HS-27A (cell line): ENCODE measurements at places on chromosomes 1 and 21.
A peak's percentile ranks its signal among the peaks of the same experiment; 100 is the strongest.

- DNase-seq = no peak
Observed at GRCh38 chr21:45302082-45303061, 14.7 kb upstream of the POFUT2 start.

DNA sequence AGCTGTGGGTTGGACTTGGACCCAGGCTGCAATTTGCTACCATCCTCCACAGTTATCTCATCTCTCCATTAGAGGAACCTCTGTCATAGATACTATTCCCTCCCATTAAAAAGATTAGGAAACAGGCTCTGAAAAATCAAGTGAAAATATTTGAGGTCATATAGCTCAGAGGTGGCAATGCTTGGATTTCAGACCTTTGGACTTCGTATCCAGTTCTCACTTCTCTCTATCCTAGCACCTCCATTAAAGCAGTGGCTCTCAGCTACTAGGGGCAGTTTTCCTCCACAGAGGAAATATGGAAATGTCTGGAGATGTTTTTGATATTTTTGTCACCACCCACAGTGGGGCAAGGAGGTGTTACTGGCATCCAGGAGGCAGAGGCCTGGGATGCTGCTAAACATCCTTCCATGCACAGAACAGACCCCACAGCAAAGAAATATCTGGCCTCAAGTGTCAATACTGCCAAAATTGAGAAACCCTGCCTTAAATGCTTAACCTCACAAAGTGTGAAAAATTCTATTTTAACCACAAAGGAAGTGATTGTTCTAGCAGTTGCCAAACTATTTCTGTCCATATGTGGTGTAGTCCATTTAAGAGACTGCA, 54.1 kb downstream of the C8A start:
- DNase-seq = no peak

DNA sequence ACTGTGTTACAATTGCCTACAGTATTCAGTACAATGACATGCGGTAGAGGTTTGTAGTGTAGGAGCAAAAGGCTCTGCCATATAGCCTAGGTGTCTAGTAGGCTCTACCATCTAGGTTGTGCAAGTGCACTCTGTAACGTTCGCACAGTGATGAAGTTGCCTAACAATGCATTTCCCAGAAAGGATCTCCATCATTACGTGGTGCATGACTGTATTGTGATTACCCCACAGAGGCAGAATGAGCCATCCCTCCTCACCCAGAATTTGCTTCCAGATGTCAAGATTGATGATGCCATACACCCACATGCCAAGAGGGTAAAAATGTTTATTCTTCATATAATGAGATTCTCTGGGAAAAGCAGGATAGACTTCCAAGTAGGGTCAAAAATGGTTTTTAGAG, 199.3 kb upstream of the CTTNBP2NL start:
- DNase-seq = no peak

- no peak for DNase-seq
Observed at GRCh38 chr1:187490266-187490665, 661.5 kb downstream of the PLA2G4A start.

- no peak for DNase-seq
Observed at GRCh38 chr1:161069241-161069640, 450 bp downstream of the ARHGAP30 start.

GRCh38 chr21:34029743-34030528, 43.4 kb upstream of the MRPS6 start:
- peak; percentile 66 for DNase-seq

- DNase-seq = no peak
Observed at GRCh38 chr1:109535971-109536491, 3.6 kb upstream of the GPR61 start.

GRCh38 chr21:45347712-45348499, 57.1 kb upstream of the COL18A1 start:
- DNase-seq = no peak

DNA sequence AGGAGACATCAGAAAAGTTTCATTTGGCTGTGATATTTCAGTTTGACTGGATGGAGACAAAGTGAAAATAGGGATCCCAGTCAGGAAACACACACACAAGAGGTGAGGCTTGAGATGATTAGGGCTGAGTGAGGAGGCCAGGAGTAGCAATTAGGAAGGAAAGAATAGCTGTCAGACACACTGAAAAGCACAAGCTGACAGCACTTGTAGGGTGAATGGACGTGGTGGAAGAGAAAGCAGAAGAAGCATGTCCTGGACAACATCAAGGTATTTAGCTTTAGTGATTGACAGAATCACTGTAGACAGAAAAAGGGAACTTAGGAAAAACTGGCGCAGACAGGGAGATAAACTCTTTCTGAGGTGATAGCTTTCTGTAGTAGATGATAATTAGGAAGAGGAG, 347.7 kb downstream of the TGFB2 start:
- no peak for DNase-seq

- DNase-seq = peak; percentile 9
Observed at GRCh38 chr1:70459496-70460225, 48.6 kb downstream of the CTH start.

DNA sequence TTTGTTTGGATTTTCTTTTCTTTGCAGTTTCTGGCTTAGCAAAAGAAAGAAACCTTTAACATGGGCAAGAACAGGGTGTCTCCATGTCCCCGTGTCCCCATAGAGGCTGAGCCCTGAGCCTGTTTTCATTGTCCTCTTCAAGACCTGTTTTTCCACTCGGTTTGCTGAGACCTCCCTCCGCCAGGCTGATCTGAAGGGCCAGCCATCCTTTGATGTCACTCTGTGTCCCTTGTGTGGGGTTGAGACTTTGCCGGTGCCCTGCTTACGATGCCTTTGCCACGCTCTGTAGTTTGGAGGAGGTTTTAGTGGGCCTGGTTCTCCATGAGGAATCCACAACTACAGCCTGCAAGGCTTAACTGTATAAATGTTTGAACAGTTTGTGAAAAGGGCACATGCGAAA, 23.8 kb downstream of the IFNGR2 start:
- DNase-seq = no peak

DNA sequence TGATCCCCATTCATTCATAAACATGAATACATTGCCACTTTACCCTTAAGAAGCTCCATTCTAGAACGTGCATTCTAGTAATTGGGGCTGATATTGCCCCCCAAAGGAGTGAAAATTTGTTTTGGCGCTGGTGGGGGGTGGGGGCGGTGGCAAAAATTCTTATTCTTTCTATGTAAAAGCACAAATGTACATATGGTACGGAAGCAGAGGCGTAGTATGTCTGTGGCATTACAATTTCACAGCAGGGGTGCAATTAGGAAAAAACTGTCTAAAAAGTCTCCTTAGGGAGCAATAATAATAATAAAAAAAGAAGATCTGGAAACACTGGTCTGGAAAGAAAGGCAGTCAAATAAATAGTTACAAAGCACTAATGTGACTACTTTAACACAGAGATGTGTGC, 40.4 kb upstream of the TMEM51 start:
- no peak for DNase-seq

DNA sequence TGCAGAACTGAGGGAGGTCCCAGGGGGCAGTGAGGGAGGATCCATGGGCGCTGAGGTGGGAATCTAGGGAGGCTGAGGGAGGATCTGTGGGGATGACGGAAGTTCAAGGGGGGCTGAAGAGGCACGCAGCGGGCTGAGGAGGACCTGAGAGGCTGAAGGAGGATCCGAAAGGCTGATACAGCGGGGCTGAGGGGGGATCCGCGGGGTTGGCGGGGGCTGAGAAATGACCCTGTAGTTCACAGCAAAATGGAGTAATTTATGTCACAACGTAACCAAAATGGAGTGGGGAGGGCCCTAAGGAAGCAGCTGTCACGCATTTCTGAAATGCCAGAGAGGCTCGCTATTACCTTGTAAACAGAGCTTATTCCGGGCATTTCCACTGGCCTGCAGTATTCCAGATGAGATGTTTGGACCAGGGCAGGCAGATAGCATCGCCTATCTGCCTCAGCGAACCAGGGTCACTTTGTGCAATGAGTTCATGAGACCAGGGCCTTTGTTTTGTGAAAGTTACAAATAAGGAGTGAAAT, 926 bp upstream of the MRPL55 start:
- no peak for DNase-seq

DNA sequence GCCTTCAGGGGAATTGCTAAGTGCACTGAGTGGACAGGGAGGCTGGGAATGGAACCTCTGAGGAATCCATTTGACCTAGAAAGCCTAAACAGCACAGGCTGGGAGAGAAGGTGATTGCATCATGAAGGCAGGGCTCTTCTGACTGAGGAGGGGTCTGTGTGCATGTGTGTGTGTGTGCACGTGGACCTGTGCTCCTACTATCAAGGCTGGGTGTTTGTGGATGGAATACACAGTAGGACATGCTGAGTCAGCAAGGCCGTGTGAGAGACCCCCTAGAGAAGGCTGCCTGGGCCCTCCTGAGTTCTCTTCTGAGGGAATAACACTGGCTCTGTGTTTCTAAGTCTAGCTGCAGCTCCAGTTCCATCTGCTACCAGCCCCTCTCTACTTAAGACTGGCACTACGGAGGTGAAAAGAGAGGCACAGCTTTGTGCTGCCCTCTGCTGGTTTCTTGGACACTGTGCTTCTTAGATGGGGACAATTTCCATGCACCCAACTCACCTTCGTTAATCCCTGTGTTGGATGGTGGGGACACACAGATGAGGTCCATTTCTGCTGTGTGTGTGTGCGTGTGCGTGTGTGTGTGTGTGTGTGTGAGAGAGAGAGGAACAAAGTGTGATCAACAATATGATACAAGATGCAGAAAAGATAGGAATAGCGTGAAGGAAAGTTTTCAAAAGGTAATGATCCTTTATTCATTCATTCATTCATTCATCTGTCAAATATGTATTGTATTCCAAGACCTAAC, 6.2 kb upstream of the EFCAB14 start:
- peak; percentile 41 for DNase-seq

- no peak for DNase-seq
Observed at GRCh38 chr1:99601208-99601607, 44.7 kb upstream of the PALMD start.

DNA sequence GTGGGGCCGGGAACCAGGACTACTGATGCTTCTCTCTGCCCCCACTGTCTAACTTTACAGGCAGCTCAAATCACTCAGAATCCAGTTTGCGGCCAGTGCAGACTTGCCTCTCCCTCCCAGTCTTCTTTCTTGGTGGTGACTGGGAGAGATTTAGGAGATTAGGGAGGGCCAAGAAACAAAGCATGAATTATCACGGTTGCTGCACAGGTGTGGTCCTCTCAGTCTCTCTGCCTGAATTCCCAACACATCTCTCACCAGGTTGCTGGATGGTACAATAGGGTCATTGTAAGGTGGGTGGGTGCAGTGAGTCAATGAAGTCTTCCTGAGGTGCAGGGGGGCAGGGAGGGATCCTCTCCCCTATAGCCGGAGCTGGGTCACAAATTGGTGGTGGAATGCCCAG, 12.6 kb downstream of the S100A11 start:
- DNase-seq = no peak

- DNase-seq = peak; percentile 15
Observed at GRCh38 chr1:169511316-169512005, 25.7 kb upstream of the SLC19A2 start.

DNA sequence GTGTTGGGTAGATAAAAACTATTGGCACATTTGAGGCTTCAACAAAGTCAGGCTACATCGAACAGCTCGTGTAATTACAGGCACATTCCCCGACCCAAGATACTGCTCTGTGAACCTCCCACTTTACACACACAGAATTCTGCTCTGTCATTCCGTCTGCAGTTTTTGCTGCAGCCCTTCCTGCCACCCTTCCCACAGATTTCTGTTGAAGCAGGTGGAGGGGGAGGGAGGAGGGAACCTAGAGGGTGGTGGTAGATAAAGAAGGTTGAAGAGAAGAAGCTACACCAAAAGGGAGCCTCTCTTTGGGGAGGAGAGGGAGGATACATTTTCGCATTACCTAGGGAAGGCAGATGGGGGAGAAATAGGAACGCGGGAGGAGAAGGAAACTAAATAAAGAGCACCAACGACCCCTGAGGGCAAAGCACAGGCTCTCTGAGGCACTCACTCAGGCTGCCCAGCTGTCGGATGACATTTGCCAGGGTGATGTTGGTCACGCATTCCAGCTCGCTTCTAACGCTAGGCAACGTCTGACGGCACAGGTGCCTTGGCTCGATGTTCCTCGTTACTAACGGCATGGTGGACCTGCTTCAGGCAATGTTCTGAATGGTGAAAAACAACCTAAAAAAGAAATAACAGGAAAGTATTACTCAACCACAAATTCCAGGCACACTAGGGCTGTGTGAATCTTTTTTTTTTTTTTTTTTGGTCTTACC, 36.0 kb downstream of the GPR3 start:
- no peak for DNase-seq

DNA sequence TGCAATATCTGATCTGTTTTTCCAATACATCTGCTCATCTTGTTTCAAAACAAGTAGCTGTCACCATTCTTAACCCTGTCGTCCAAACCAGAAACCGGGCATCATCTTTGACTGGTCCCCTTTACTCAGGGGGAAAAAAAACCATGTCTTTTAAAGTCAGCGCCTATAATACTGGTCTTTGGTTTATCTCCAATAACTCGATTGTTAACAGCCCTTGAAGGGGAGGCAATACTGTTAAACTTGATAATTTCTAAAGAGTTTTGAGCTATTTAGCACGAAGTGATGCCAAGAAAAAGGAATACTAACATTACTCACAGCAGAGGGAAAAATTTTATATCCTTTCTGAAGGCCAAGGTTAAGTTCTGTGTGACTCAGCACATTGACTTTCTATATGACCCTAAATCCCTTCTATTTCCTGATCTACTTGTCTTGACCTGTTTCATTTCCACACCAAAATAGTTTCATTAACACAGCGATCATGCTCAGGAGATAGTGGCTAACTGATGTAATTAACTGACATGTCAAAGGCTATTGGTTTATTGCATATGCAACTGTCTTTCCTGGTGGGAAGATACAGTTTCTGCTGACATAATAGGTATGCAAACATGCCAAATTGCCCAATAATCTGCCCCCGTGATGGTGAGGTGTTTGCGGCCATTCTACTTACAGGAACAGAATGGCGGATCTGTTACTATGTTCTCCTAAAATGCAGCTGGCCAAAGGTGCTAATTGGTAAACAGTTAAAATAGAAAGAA, 59.1 kb downstream of the NFIA start:
- DNase-seq = no peak

- DNase-seq = no peak
Observed at GRCh38 chr1:27928216-27928954, 6.4 kb upstream of the SMPDL3B start.

DNA sequence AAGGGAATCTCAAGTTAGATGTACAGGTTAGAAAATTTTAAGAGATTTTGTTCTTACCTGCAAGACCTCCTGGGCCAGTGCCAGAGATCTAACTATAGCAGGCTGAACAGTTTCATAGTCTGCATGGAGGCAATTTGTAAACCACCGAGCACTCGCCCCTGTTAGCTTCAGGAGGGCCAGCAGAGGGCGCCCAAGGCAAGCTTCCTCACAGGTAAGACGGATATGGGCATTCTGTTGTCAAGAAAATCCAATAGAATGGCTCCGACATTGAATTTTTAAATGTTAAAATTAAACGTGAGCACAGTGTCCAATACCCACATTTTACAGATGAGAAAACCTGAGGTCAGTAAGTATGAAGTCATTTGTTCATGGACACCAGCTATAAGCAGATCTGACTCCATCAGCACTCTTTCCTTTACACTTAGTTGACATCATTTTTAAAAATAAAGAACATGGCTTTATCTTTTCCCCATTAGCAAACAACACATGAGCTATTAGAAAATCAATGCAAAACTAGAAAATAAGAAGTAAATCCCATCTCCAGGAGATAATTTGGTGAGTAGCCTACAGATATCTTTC, 2.2 kb downstream of the REG4 start:
- peak; percentile 31 for DNase-seq
